Activated CD8-positive, alpha-beta memory T cell treated with anti-CD3 and anti-CD28 coated beads for 1 hour (primary cell): ENCODE measurements at places on chromosomes 5 and 9.

DNA sequence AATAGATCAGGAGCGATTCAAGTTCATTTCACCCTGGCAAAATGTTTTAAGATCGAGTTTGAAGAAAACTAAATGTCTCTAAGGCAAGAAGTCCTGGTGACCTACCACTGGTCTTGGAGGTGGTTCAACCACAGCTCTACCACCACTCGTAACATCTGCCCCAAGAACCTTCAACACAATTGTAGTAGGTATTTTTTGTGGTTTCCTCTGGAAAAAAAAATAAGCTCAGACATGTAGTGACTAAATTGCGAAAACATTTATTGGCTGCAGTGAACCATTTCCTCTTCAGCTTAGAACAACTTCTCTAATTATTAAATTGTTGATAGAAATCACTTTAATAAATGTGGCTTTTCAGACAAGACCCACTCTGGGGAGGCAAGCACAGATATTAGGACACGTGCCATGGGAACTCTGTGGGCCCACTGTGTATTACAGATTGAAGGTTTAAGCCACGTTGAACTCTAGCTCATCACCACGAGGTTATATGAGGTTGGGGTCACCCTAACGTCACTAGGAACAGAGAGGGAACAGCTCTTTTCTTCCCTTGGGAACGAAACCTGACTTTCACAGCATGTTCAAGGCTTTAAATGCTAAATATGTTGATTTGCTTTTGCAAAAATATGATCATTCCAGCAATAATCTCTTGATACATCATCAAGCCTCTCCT is 142.9 kb downstream of the HSD17B3 start:
- no peak for DNase-seq

GRCh38 chr9:109372246-109372645 is 51.4 kb upstream of the EPB41L4B start:
- DNase-seq = no peak

GRCh38 chr5:91077623-91078022 is 305.5 kb downstream of the ARRDC3 start:
- no peak for DNase-seq

DNA sequence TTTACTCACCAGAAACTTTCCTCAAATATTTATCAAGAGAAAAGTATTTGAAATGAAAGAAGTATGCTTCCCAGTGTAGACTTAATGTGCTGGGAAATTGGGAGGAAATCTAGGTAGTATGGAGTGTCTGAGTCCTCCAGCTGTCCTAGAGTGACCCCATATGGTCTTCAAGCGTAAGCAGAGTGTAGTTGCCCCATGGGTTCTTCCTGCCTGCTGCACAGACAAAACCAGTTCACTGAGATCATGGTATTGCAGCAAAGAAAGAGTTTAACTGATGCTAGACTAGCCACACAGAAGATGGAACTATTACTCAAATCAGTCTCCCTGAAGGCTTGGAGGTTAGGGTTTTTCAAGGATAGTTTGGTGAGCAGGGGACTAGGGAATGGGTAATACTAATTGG is 114.9 kb upstream of the PRLR start:
- no peak for DNase-seq

GRCh38 chr9:136252846-136253245 is 7.2 kb upstream of the QSOX2 start:
- DNase-seq = no peak

GRCh38 chr5:67774786-67775185 is 440.8 kb upstream of the PIK3R1 start:
- DNase-seq = no peak

- DNase-seq = no peak
Observed at GRCh38 chr5:59037941-59038797, 455.3 kb downstream of the RAB3C start.

- no peak for DNase-seq
Observed at GRCh38 chr5:56465769-56466135, 232.6 kb upstream of the ANKRD55 start.

DNA sequence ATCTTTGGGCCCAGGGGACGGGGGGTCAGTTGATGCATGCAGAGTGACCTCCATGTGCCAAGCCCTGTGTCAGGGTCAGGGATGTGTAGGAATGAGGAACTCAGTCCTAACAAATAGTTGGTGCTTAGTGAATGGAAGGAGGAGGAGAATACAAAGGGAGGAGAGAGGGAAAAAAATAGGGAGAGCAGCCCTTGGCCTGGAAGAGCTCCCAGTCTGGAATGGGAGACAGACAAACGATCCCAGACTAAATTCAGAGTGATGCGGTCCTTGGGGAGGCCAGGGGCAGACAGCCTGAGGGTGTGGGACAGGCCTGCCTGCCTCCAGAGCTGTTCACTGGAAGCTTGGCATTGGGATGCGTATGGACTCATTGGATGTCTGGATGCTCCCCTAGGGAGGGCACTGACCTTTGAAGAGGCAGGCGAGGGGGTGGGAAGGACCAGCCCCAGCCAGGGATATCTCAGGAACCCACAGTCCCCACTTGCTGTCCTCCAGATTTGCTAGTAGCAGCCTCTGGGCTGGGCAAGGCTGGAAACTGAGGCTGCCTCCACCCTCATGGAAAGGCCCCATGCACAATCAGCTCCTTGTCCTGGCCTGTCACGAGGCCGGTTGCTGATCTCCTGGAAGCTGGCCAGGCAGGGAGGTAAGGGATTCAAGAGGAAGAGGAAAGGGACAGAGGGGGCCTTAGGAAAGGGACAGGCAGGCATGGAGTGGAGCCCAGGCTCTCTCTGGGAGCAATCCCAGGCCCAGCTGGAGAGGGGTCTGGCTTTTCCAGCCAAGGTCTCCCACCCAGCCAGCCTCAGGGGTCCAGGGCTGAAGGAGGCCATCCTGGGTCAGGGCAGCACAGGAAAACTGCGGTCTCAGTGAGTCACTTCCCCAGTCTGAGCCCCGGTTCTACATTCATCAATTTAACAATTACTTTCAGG is 69.0 kb upstream of the GGTA1 start:
- DNase-seq = no peak

DNA sequence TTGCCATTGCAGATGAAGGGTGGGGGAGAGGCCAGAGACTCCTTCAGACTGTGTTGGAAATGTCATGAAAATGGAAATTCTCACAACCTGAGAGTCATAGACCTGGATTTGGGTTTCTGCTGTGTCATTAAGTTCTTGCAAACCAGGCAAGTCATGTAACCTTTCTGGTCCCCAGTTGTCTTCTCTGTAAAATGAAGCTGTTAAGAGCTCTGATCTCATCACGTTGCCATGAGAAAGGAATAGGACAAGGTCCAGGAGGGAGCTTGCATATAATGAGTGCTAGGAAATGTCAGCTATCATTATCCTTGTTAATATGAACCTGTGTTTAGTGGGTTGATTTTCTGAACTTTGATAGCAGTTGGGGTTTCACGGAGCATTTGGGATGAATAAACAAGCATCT is 59.1 kb downstream of the FGF1 start:
- no peak for DNase-seq

DNA sequence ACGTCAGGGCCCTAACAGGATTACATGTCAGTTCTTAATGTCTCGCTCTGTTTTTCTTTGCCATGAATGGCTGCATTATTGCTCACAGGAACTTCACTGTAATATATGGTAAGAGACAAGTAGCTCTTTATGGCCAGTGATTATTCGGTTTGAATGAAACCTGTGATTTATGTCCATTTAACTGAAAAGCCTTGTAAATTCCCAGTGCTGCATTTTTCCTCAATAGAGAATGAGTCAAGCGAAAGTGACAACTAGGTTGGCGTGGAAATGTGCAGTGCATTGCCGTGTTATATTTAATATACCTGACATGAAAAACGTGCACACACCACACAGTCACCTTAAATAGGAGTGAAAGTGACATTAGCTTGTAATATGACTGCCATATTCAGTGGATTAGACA is 163.1 kb downstream of the PBX3 start:
- DNase-seq = no peak
